Karpas-422 (cell line): ENCODE measurements at places on chromosomes 6 and 20.

- DNase-seq = no peak
Observed at GRCh38 chr6:33749401-33749800, 2.7 kb upstream of the IP6K3 start.

GRCh38 chr6:124069230-124069950, 265.7 kb downstream of the NKAIN2 start:
- no peak for DNase-seq

- no peak for DNase-seq
Observed at GRCh38 chr6:7052443-7053011, 55.2 kb upstream of the RREB1 start.

GRCh38 chr6:157717340-157717748, 105.7 kb upstream of the SNX9 start:
- DNase-seq = no peak

DNA sequence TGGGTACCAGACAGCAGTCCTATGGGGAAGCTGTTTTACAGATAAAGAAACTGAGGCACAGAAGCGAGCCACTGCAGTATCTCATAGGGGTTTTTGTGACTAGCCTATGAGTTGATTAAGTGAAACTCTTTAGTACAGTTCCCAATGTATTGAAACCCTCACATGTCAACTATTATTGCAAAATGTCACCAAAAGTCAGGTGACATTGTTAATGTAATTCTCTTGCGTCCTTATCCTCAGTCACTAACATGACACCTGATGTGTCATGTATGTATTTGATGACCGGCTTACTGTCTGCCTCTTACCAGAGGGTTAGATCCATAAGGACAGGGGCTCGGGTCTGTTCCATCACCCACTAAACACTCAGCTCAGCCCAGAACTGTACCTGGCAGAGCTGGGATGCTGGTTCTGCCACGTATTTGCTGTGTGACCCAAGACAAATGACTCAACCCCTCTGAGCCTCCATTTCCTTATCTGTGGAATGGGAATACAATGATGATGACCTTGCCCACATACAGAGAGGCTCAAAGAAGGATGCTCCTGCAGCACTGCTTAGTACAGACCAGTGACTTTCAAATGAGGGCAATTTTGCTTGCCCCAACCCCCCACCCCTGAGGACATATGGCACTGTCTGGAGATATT, 32.9 kb downstream of the PREX1 start:
- DNase-seq = no peak

DNA sequence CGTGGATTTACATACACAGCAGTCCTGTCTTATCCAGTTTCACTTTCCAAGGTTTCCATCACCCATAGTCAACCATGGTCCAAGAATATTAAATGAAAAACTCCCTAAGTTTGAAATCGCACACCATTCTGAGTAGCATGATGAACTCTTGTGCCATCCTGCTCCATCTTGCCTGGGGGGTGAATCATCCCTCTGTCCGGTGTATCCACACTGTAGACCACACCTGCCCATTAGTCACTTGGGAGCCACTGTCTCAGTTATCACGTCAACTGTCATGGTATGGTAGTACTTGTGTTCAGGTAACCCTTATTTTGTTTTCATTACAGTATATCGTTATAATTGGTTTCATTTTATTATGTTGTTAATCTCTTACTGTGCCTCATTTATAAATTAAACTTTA, 38.5 kb downstream of the PTGIS start:
- no peak for DNase-seq

GRCh38 chr6:113671421-113671820, 185.7 kb upstream of the MARCKS start:
- DNase-seq = no peak

- no peak for DNase-seq
Observed at GRCh38 chr20:52683761-52684160, 288.4 kb upstream of the TSHZ2 start.

- DNase-seq = no peak
Observed at GRCh38 chr6:6626187-6626586, 37.7 kb downstream of the LY86 start.

GRCh38 chr6:170369403-170369802, 62.8 kb downstream of the FAM120B start:
- DNase-seq = no peak

DNA sequence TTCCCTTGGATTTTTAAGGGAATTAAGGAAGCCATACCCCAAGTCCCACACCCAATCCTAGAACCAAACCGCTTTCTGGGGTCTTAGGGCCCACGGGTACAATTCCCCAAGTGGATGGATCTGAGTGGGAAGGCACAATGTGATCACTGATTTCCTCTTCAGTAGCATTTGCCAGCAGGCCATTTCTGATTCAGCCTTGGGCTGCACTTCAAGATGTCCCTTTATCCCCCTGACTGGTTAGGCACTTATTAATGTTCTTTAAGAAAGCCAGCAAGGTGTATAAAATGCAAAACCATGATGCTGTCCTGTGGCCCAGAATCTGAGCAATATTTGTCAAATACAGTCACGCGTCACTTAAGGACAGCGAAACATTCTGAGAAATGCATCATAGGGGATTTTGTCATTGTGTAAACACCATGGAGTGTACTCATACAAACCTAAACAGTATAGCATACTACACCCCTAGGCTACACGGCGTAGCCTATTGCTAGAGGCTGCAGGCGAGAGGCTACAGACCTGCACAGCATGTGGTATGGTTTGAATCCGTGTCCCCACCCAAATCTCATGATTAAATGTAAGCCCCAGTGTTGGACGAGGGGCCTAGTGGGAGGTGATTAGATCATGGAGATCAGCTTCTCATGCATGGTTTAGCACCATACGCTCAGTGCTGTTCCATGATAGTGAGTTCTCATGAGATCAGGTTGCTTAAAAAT, 234.2 kb downstream of the NRN1 start:
- no peak for DNase-seq

- DNase-seq = no peak
Observed at GRCh38 chr6:1390946-1391799, 1.8 kb downstream of the FOXF2 start.

DNA sequence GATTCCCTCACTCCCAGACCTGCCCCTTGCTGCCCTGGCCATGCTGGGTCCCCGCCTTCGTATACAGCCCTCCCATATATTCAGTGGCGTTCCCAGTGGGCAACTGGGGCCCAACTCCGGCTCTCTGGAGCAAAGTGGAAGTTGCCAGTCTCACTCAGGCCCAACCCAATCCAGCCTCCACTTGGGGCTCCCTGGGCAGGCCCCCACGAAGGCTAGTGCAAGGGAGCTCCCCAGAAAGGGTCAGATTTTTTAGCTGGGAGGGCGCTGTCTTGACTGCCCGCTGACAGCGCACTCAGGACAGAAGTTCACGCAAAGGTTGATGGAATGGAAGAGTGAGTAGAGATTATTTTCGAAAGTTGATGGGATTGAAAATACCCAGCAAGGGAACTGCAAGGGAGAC, 5.9 kb downstream of the TP53TG5 start:
- DNase-seq = no peak
